ENCODE measurements at places on chromosomes 16 and 17.
A peak's percentile ranks its signal among the peaks of the same experiment; 100 is the strongest.

GRCh38 chr16:27600381-27600780 lies 50.4 kb downstream of the KATNIP start:
- DNase-seq = no peak

DNA sequence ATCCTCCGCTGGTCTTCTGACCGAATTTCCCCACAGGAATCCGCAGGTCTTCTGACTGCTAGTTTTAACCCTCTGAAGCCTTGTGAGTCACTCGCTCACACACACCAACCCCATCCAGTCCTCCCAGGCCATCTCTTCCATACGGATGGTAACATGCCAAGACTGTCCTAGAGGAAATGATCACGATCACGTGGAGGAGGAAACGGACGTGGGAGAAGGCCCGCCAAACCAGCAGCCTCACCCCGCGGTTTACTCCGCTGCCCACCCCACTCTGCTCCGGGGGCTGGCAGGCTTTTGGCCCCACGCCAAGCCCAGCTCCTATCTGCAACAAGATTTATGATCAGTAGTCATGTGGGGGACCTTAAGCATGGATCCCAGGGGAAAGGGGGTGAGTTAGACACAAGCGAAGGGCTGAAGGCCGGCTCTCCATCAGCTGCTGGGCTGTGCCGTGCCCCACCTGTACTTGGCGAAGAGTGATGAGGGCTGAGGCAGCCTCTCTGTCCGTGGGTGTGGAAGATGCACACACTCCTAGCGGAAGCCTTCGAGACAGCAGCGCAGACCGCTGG lies 1.5 kb upstream of the FAAP100 start:
- peak; percentile 53 for DNase-seq

DNA sequence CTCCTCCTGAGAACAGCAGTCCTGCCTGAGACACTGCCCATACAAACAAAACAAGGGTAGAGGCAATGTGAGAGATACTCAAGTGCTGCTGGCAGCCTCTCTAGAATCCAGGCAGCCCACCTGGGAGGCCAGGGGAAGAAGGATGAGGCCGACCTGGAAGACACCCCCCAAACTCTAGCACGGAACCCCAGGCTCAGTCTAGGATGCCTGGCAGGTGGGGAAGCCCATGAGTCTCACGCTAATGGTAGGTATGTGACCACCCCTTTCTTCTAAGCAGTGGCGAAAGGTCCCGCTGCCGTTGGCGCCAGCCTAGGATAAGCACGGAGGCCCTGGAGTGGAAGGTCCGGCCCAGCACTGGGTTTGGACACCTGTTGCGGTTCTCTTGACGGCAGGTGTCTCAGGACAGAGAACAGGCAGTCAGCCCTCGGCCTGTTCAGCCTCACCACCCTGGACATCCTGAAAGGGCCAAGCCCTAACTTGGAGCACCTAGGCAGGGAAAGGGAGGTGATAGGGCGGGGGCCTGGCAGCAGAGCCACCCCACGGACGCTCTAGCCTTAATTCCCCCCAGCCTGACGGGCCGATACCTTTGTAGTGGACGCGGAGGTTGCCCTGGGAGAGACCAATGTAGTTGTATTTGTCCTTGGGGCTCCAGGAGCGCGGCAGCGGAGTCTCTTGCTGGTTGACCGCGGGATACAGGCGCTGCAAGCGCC lies 487 bp downstream of the RANBP10 start:
- no peak for DNase-seq

DNA sequence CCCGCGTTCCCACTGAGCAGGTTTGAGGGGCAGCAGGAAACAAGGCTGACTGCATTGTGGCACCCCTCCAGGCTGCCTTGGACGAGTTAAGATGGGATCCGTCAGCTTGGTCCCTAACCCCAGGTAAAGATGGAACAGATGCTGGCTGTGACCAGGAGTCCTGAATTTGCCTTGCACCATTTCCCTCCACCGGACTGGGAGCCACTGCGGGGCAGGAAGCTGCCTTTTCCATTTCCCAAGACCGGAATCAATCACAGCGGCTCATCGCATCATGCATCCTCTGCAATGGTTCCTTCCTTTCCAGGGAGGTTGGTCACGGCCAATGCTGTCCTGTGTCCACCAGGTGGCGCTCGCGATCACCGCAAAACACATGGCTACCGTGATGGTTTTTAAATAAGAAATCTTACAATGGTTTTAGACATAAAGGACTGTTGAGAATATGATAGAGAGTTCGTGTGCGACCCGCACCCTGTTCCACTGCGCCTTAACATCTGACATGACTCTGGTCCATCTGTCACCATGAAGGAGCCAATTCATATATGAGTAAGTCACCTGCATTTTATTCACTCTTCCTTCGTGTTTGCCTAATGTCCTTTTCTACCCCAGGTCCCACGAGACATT lies 6.8 kb upstream of the MEAK7 start:
- no peak for DNase-seq

DNA sequence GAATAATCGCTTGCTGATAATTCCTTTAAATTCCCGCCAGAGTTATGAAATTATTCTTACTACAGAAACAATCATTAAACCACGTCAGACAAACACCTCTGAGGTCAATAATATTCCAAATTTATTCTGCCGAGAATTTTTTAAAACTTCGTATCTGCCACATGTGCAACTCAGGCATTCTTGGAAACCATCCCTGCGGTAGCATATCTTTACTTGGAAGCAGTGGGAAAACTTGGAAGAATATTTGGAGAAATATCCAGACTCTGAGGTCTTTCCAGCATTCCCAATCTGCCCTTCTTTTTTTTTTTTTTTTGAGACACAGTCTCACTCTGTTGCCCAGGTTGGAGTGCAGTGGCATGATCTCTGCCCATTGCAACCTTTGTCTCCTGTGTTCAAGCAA lies 2.0 kb upstream of the CCL11 start:
- no peak for DNase-seq

- no peak for DNase-seq
Observed at GRCh38 chr16:79867425-79867997, 267.0 kb upstream of the MAF start.

GRCh38 chr16:53304334-53304733 lies 129.9 kb upstream of the RBL2 start:
- no peak for DNase-seq

DNA sequence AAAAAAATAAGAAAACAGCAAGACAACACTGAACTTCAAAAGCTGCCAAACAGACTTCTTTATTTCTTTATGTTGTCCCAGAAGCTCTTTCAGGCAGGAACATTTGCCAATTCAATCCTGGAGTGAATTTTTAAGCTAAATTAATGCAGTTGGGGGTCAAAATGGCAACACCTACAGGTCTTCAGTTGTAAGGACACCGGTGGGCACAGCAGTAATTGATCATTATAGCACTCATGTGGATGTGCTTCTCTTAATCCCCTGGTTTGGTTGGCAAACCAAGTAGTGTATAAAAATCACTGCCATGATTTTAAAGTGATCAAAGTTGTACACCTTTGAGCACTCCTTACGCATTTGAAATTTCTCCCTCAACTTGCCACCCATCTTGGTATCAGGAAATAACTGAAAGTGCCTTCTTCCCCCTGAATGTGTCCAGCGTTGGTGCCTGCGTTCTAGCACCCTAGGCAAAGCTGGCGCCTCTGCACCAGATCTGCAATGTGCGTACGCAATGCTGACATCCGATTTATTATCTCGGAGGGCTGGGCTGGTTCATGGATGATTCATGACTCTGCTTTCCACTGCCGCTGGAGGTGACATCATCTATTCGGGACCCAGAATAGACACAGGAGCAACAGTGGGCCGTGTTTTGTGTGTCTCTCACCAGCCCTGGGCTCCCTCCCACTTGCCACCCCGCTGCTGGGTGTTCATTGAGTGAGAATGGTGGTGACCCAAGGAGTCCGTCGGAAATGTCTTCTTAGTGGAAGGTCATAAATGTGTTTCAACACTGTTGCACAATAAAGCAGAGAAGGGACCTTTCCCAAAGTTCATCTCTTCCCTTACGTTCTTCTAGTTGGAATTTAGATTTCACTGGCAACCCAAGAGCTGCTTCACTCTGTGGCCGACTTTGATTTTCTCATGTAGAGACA lies 203.4 kb downstream of the CCDC182 start:
- no peak for DNase-seq

DNA sequence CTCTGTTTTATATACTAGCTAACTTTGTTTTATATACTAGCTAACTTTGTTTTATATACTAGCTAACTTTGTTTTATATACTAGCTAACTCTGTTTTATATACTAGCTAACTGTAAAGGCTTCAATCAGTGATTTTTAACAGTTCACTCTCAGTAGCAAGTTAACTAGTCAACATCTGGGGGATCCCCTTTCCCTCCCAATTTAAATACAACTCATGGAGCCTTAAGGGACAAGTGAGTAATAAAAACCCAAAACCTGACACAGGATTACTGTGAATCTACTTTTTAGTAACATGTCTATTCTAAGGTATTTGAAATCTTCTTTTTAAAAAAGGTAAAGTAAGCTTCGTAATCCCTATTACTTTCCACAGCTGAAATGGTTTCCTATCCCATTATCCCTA lies 32.2 kb downstream of the FAM222B start:
- DNase-seq = no peak

DNA sequence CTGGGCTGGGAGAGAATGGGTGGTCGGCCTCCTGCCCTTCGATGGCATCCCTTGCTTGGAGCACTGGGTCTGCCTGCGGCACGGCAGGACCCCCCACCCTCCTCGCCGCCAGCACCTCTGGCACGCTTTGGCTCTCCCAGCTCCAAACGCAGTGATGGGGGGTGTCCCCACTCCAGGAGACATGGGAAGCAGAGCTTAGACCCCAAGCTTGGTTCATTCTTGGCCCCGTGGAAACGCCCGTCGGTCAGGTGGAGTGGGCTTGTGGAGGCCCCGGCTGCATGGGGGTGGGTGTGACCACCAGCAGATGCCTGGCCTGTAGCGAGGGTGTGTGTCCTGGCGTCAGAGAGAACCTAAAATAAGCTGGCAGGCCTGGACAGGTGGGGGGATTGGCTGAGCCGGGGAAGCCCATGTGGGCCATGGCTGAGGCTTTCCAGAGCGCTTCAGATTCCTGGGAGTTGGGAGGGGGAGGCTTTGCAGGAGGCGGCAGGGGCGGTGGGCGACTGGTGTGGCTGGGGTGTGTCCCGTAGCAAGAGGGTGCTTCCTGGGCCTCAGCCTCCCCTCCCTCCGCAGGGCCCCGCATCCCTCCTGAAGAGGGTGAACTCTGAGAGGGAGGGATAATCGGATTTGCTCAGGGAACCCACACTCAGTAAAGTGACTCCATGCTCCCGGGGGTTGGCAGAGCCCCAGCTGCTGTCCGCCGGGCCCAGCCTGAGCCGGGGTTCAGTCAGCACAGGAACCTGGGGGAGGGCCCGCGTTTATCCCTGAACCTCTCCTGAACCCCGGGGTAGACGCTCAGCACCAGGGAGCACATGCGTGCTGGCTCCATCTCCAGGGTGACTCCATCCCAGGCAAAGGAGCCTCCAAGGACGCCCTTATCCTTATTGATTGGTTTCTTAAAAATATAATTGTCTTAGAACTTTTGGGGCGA lies 3.4 kb downstream of the CACNA1H start:
- DNase-seq = no peak

DNA sequence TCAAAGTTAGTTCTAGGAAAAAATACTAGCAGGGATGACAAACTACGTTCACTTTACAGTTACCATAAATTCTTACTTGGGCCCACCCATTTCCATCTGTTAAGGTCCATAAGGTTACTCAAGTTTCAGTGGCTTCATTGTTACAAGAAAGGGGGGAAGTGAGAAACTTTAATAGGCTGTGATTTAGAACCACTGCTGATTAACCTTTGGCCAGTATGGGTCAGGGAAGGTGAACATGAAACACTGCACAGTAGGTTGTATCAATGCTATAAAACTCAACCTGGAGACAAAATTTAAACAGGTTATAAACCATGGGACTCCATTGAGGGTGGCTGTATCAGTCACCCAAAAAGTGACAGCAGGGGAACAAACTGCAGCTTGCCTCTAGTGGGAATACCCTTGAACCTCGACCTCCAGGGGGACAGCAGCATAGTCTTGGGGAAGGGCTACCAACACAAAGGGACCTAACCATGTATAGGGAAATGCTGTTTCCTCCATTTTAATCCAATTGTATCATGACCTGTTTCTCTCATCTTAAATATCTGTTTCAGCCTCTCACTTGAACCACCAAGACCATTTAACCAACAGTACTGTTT lies 10.4 kb downstream of the PTRH2 start:
- no peak for DNase-seq

DNA sequence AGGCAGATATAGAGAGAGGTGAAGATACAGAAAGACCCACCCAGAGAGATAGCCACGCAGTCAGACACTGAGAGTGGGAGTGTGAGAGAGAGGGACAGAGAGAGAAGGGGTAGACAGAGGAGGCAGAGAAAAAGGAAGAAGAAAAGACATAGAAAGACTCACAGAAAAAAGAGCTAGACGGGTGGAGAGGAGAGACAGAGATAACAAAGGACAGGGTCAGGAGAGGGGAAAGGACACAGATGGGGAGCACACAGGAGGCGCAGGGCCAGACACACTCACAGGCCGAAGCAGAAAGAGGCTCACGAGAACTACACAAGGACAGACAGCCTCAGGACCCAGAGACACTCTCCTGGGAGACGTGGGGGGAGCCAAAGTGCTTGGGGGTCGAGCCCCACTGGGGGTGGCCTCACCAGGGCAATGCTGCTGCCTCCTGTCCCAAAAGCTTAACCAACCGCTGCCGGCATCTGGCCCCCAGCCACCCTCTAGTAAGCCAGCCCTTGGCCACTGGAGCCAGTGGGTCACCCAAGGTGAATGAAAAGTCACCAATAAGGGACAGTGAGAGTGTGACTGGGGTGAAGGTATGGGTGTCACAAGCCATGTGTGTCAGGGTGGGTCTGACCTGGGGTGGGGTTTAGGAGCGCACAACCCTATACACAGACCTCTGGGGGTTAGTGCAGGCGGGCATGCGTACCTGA lies 3.8 kb downstream of the ZNF385C start:
- DNase-seq = no peak

GRCh38 chr16:84967828-84968227 lies 43.5 kb downstream of the ZDHHC7 start:
- no peak for DNase-seq

- DNase-seq = no peak
Observed at GRCh38 chr16:23575834-23576233, 18.3 kb downstream of the UBFD1 start.

DNA sequence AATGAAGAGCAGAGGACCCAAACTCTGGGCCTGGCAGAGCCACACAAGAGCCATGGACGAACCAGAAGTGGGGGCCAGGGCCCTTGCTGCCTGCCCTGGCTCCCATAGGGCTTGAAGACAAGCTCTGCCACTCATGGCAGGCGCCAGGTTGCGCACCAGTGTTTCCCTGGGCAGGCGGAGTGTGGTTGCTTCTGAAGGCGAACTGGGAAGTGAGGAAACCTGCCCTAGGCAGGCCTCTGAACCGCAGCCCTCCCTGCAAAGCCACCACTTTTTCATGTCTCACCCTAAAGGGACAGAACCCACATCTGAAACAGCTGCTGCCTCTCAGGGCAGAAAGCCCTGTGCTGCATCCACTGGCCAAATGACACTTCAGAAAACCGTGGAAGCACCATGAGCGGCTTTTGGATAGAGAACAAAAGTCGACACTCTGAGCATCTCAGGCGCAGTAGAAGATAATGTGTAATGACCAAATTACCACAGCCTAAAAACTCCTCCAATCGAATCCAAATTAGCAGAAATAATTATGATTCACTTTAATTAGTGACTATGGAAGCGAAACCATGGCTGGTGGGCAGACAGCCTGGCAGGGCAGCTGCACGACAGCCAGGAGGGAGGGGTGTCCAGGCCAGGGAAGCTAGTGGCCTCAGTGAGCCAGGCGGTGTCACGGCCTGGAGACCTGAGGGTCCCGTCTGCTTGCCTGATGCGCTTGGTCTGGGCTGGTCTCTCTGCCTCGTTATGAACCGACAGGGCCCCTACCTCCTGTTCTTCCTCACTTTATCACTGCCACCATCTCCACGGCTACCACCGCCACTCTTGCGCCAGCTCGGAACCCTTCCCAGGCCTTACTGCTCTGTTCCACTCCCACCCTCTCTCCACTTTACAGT lies 59.1 kb downstream of the PRMT7 start:
- DNase-seq = no peak
